ENCODE measurements at places on chromosomes 11 and 22.

GRCh38 chr11:43992834-43993637, 50.6 kb downstream of the C11orf96 start:
- DNase-seq: no peak

DNA sequence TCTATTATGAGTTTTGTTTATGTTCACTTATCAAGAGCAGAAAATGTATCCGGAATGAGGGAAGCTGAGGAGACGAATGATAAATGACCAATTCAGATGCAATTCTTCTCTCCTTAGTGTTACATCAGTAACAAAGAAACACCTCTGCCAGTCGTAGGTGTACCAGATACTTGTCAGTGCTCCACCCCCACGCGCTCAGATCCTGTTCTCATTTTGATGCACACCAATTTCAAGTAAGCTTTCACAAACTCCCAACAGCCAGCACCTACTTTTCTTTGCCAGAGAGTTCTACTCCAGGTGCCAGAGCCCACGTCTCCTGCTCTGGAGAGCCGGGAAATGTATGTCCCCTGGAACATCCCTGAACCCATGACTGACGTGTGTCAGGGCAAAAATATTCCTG, 43.7 kb downstream of the OR8B12 start:
- no peak for DNase-seq

- DNase-seq: no peak
Measured at GRCh38 chr11:118109231-118109630, 22.5 kb upstream of the SMIM35 start.

DNA sequence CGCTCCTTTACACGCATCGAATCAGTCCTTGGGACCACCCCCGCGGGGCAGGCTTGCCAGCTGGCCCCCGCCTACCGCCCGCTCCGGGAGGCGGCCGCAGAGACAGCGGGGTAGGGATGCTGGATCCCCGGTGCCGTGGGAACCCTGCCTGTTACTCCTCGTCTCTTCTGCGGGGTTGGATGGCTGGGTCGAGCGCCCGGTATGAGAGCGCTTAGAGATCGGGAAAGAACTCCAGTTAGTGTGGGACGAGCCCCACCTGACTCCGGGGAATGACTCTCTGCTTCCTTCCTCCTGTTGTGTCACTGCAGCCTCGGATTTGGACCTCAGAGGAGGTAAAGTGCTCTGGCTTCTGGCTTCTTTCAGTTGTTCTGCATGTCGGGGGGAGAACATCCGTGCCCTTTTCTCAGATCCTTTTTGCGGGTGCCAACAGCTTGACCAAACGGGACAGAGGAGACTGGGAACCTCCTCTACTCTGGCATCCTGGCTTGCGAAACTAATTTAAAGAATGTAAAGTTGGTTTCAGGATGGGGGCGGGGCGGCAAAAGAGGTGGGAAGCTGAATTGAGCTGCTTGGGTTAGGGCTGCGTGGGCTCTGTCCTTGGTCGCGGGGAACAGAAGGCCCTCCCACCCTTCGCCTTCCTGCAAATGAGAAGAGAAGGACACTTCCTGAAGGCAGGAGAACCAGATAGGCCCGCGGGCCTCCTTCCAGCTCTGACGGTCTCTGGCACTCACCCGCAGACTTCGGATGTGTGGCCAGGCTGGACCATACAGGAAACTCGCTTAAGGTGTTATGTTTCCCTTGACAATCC, 938 bp downstream of the LAYN start:
- no peak for DNase-seq

DNA sequence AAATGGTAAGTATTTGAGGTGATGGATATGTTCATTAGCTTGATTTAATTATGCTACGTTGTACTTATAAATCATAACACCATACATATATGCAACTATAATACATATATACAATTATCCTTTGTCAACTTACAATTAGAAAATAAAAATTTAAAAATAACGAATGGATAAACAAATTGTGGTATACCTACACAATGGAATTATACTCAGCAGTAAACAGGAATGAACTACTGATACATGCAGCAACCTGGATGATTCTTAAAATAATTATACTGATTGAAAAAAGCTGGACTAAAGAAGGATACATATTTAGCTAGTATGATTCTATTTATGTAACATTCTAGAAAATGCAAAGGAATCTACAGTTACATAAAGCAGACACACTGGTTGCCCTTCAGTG, 425.7 kb downstream of the DYNC2H1 start:
- DNase-seq: no peak

DNA sequence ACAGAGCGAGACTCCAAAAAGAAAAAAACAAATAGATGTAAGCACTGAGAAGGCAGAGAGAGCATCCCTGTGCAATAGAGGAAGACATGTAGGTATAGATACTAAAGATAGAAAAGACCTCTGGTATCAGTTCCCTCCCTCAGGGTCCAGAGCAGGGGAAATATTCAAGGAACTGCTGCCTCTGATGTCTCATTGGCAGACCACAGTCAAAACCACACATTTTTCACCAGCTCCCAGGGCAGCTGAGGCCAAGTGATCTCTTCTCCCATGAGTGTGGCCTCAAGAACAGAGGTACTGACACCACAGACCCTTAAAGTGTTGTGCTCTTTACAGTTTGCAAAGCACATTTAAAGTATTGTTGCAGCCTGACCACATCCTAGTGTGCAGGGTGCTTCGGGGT, 288.5 kb downstream of the NTM start:
- no peak for DNase-seq

DNA sequence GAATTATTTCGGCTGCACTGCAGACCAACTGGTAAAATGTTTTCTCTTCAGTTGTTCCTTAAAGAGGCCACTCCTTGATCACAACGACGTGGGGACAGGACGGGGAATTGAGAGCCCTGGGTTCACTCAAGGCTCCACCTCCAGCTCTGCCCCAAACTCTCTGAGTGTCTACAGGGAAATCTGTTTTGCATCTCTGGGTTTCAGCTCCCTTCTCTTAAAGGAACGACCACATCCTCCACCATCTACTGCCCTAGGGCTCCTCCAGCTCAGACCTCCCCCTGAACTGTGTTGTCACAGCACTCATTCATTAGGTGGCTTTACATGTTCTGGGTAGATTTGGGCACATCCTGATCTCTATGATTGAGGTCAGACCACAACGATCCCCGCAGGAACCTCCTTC, 5.1 kb upstream of the PPFIA1 start:
- no peak for DNase-seq
